ENCODE measurements at places on chromosomes 4 and X. TPM values are rescaled to one million over a fixed set of nuclear protein-coding genes. Genes with fewer than 3 reads are reported as not detected.

KIAA1210 gene
- total RNA-seq: not detected

DNA sequence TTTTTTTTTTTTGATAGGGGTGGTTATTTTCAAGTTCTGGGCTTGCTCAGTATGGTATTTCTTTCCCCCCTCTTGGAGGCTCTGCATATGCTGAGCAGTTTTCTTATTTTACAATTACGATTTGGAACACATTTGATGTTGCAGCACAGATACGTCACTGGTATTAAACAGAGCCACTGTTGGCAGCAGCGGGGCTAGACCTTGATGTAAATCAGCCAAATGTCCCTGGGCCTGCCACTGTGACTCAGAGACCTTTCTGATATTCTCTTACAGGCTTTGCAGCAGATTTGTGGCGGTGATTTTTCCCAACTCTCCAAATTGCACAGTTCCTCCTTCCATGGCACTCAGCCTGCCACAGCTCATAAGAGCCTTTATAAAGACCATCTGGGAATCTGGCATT, 81.1 kb downstream of the VMA21 start:
- H3K4me1 ChIP-seq: no peaks in the 10 kb centered on the region
- no peak overlapping the region for H3K4me3 ChIP-seq
- no peaks in the 10 kb centered on the region for H3K27me3 ChIP-seq
- no peak for DNase-seq
- H3K36me3 ChIP-seq: no peaks in the 10 kb centered on the region

CACNA1F gene
- total RNA-seq: not detected

ITGB1BP2 gene
- 2.1 TPM for total RNA-seq

- no peak overlapping the region for H3K27ac ChIP-seq
- H3K4me3 ChIP-seq: no peak overlapping the region
- no peak for DNase-seq
- no peaks in the 10 kb centered on the region for H3K36me3 ChIP-seq
Measured at GRCh38 chrX:70878902-70879301, 29.6 kb downstream of the TEX11 start.

DOK7 gene
- total RNA-seq: not detected

DNA sequence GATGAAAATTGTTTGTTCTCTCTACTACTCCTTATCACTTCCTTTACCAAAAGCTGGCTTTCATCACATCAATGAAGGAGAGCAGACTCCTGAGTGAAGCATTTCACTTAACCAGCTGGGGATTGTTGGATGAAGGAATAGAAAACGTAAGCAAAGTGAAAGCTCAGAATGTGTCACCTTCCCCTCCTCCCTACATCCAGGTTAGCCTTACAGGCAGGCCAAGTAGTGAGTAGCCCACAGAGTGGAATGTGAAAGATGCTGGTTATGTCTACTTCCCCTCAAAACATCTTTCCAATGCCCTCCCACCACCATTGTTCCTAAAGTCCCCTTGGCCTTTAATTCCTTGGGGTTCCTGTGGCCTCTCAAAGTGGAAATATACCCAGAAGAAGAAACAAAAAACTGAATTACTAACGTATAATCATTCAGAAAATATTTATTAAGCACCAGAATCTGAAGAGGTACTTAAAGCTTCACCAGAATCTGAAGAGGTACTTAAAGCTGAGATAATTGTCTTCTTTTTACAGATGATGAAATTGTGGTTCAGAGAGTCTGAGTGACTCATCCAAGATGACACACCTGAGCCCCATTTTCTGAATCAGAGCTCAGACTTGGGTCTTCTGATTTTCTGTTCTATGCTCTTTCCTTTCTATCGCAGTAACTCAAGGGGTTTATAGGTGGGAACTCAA, 6.5 kb downstream of the P2RY4 start:
- no peaks in the 10 kb centered on the region for H3K4me1 ChIP-seq
- H3K4me3 ChIP-seq: no peak overlapping the region
- H3K27ac ChIP-seq: no peak overlapping the region
- peaks cover 2% of the 10 kb centered on the region for H3K36me3 ChIP-seq
- no peak for DNase-seq

DNA sequence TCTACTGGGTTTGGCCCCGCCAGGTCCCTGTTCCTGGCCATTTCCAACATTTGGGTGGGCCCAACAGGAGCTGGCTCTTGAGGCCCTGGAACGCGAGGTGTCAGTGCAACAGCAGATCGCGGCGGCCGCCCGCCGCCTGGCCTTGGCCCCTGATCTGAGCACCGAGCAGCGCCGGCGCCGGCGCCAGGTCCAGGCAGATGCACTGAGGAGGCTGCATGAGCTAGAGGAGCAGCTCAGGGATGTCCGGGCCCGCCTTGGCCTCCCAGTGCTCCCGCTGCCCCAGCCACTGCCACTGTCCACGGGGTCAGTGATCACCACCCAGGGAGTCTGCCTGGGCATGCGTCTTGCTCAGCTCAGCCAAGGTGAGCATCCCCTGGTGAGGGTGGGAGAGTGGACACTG, 5.5 kb downstream of the CCDC120 start:
- H3K27me3 ChIP-seq: no peaks in the 10 kb centered on the region
- DNase-seq: no peak
- H3K36me3 ChIP-seq: no peaks in the 10 kb centered on the region

GRCh38 chrX:22090181-22090580, 58.1 kb downstream of the PHEX start:
- H3K4me1 ChIP-seq: peaks cover 21% of the 10 kb centered on the region
- no peak for DNase-seq
- H3K27ac ChIP-seq: no peak overlapping the region
- H3K36me3 ChIP-seq: no peaks in the 10 kb centered on the region

CPXCR1 gene
- total RNA-seq: not detected

- no peaks in the 10 kb centered on the region for H3K4me1 ChIP-seq
- H3K36me3 ChIP-seq: no peaks in the 10 kb centered on the region
- no peaks in the 10 kb centered on the region for H3K27me3 ChIP-seq
- no peak for DNase-seq
- H3K4me3 ChIP-seq: no peak overlapping the region
- no peak overlapping the region for H3K27ac ChIP-seq
Measured at GRCh38 chrX:150955590-150955989, 27.5 kb upstream of the HMGB3 start.

NFXL1 gene
- total RNA-seq: 15.5 TPM

SLC34A2 gene
- total RNA-seq: not detected

DNA sequence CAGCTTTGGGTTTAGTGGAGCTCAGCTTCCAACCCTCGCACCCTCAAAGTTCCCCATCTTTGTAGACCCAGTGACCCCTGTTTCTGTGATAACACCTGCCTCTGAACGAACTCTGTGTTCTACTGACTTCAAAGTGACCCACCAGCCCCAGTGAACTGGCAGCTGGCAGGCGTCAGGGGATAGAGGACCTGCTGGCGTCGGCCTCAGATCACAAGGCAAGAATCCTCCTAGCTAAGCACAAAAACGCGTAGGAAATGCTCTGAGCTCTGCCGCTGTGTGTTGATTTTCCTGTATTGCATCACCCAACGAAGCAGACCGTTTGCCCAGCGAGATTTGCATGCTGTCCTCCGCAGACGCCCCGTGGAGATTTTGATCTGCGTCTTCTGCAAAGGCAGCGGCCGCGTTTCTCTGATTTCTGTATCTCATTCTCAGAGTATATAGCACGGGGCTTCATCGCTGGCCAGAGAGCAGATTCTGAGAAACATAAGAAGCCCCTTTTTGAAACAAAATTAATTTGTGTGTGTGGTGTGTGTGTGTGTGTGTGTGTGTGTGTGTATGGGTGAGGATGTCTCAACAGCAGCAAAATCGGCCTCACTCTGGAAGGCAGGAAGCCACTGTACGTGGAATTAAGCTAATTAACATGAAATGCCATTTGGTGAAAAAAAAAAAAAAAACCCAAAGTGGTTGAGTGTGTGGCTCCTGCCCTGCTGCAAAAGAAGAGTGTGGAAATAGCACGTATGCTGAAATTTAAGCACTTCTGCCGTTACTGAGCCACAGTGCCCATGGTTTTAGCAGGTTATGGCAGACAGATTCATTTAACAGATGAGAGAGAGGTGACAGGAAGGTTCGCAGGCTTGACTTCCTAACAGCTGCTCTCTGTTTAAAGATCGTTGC, 29.2 kb upstream of the ASMTL start:
- peak; percentile 87 for DNase-seq
- H3K4me1 ChIP-seq: peaks cover 8% of the 10 kb centered on the region
- H3K36me3 ChIP-seq: no peaks in the 10 kb centered on the region
- H3K27ac ChIP-seq: peak overlapping the region; percentile 94

DNA sequence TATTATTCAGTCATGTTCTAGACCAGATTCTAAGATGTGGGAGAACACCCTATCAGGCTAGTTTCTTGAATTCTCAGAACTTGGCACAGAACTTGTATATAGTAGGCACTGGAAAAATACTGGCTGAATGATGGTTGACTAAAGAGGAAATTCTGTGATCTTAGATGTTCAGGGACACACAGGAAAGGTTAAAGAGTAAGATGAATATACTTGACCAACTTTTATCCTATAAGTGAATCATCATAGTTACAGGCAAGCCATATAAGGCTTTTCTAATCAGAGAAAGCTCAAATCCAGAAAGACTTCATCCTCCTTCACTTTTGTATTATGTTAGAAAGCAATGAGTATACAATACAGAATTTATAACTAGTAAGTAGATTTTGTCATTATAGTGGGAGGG, 53.8 kb downstream of the SEPTIN11 start:
- no peak for DNase-seq
- H3K27me3 ChIP-seq: no peaks in the 10 kb centered on the region
- no peak overlapping the region for H3K4me3 ChIP-seq
- H3K27ac ChIP-seq: peak overlapping the region; percentile 78
- peaks cover 76% of the 10 kb centered on the region for H3K4me1 ChIP-seq

BMX gene
- not detected for total RNA-seq

JCHAIN gene
- not detected for total RNA-seq

SGMS2 gene
- total RNA-seq: 17.1 TPM

DNA sequence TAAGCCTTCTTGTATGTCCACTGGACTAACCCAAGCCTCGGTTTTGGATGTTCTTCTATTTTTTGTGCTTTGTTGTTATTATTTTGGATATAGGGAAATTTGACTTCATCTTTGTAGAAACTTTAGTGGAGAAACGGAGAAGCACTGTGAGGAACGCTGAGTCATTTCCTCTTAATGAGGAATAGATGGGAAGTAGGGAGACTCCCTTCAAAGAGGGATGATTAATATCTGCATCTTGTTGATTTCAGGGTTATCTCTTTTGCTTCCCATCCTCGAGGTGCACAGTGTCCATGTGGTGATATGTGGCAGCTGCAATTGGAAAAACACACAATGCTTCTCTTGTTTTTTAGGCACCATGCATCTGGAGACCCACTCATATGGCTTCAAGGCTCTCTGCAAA, 1147.9 kb downstream of the NLGN4X start:
- H3K27me3 ChIP-seq: no peaks in the 10 kb centered on the region
- no peaks in the 10 kb centered on the region for H3K4me1 ChIP-seq
- H3K4me3 ChIP-seq: no peak overlapping the region
- no peak for DNase-seq
- H3K27ac ChIP-seq: no peak overlapping the region

DNA sequence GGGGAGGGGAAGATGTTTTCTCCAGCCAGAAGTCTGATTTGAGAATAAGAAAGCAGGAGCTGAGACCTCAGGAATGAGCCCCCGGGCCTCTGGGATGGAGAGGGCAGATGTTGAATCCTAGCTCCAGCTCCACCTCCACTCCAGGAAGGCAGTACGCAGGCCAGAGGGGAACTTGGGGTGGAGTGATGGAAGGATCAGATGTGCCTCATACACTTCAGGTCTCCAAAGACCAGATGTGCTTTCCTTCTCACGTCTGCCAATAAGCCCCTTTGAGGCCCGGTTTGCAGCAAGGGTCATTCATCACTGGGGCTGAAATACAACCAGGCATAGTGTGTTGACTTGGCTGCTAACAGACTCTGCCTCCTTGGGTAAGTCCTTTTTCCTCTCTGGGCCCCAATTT, 28.1 kb downstream of the STARD8 start:
- H3K27ac ChIP-seq: no peak overlapping the region
- no peaks in the 10 kb centered on the region for H3K27me3 ChIP-seq
- no peaks in the 10 kb centered on the region for H3K36me3 ChIP-seq
- peaks cover 33% of the 10 kb centered on the region for H3K4me1 ChIP-seq
- no peak overlapping the region for H3K4me3 ChIP-seq

- H3K36me3 ChIP-seq: no peaks in the 10 kb centered on the region
- H3K27ac ChIP-seq: no peak overlapping the region
- no peaks in the 10 kb centered on the region for H3K4me1 ChIP-seq
- no peak overlapping the region for H3K4me3 ChIP-seq
- H3K27me3 ChIP-seq: no peaks in the 10 kb centered on the region
Measured at GRCh38 chrX:127466211-127466610, 586.0 kb downstream of the ACTRT1 start.

DNA sequence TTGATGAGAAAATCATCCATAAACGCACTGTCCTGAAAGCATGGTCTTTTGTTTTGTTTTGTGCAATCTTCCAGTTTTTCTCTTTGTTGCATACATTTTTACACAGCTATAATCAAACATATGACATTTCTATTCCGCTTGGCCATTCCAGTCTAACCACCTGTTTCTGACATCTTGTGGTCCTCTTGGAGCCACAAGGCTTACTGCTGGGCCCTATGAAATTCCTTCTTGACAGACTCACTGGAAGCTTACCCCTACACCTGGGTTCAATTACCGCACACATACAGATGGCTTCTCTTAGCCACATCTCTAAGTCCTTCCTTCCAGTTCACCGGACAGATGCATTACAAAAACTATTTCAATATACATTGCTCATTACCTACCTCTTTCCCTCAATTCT, 72.4 kb downstream of the PAPSS1 start:
- peaks cover 55% of the 10 kb centered on the region for H3K36me3 ChIP-seq
- no peak overlapping the region for H3K27ac ChIP-seq
- no peak for DNase-seq

AFP gene
- total RNA-seq: not detected

DNA sequence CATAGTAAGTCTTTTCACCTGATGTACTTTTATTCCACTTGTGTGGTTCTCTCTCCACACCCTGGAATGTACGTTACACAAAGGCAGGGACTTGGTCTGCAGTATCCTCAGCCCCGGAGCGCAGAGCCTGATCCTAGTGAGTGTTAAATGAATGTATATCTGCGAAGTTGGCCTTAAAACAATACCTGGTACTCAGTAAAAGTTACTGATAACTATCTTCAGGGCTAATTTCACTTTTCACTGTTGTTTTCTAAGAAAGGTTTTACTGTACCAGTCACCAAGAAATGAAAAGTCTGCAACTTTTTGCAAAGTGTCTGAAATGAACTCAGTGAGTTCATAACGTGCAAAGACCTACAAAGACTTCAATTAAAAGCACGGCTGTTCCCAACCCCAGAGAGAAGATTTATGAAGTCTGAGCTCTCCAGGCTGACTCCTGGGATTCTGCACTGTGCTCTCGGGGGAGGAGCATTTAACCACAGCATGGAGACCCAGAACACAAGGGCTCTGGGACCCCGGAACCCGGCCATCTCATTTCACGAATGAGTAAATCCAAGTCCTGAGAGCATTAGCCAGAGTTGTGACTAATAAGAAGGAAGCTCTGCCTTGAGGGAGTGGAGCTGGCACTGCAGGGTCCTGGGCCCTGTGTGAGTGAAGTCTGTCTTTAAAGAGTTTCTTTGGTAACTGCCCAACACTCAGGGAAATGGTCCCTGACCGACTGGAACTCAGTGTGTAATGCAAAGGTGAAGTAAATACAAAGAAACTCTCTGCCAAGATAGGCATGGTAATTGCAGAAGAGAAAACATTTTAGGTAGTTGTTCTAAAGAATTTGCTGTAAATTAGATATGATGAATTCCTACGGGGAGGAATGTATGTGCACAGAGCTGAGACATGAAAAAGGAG, 165.8 kb downstream of the NSUN7 start:
- DNase-seq: no peak
- no peak overlapping the region for H3K4me3 ChIP-seq
- H3K36me3 ChIP-seq: peaks cover 5% of the 10 kb centered on the region
- peak overlapping the region; percentile 50 for H3K27ac ChIP-seq
- H3K27me3 ChIP-seq: no peaks in the 10 kb centered on the region

GRCh38 chrX:39577206-39577984, 520.4 kb downstream of the BCOR start:
- H3K4me1 ChIP-seq: peaks cover 6% of the 10 kb centered on the region
- H3K27ac ChIP-seq: no peak overlapping the region
- peaks cover 17% of the 10 kb centered on the region for H3K27me3 ChIP-seq
- no peak overlapping the region for H3K4me3 ChIP-seq
- H3K36me3 ChIP-seq: no peaks in the 10 kb centered on the region
